ENCODE measurements at places on chromosomes 13 and 19. TPM values are rescaled to one million over a fixed set of nuclear protein-coding genes. Genes with fewer than 3 reads are reported as not detected.

DNA sequence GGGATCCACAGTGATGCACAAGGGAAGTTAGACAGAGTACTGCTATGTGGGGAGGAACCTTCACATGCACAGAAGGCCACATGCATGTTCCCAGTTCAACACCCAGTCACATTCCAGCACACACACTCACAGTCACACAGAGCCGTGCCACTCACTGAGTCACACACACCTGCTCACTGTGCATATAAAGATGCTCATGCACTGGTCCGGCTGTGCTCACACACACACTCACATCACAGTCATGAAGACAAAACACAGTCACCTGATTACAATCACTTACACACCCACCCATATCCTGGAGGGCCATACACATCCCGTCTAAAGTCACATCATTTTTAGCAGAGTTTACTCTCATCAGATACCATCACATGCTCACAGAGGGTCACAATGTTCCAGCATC lies 478 bp downstream of the CLC start:
- DNase-seq = no peak

DNA sequence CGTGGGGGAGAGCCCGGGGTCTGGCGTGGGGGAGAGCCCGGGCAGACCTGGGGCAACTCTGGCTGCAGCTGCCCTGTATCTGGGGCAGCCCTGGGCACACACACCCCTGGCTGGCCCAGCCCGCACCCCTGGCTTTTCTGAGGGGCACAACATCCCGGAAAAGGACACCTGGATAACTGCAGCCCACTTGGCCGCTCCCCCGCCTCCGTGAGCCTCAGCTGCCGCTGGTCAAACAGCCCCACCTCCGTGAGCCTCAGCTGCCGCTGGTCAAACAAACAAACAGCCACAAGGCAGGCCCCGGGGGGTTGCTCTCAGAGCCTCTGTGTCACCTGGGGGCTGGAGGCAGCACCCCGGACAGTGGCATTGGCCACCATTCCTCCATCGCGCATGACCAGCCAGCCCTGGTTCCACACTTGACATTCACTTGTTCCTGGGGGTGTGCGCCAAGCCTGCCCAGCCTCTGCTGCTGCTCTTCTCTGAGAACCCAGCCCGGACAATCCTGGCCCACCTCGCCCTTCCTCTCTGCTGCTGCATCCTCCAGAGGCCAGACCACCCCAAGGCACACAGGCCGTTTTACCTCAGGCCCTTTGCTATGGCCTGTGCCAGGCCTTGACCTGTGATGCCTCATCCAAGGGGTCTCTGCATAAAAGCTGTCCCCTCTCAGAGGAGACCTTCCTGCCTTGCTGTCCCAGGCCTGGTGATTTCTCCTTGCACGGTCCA lies 19.9 kb downstream of the CEBPG start:
- DNase-seq = no peak

GRCh38 chr19:13782537-13782936 lies 8.3 kb downstream of the C19orf53 start:
- DNase-seq = no peak

DNA sequence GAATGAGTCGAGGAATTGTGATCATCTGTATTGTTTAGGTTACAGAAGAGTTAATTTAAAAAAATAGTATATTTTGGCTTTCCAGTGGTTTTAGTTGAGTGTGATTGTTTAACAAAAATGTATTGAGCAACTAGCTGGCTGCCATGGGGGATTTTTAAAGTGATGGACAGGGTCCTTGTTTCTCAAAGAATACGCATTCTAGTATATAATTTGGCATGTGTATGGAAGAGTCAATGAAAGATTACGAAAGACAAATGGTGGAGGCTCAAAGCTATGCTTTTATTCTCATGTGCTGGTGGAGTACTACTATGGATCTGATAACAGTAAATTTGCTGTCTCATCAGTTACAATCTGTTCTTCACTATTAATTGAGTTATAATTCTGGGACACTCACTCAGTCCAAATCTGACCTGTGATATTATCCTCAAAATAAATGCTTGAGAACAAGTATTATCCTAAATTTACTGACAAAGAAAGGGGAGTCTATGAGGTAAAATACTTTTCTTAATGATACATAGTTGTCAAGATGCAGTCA lies 240.0 kb downstream of the GPC6 start:
- no peak for DNase-seq

GRCh38 chr13:51342706-51343105 lies 3.2 kb downstream of the SERPINE3 start:
- DNase-seq = no peak

The BCAM gene
- 34.3 TPM for total RNA-seq

- peak; percentile 50 for DNase-seq
Observed at GRCh38 chr13:102799426-102800144, 666 bp downstream of the BIVM start.

- DNase-seq = no peak
Observed at GRCh38 chr13:43127827-43128226, 104.4 kb downstream of the DNAJC15 start.

DNA sequence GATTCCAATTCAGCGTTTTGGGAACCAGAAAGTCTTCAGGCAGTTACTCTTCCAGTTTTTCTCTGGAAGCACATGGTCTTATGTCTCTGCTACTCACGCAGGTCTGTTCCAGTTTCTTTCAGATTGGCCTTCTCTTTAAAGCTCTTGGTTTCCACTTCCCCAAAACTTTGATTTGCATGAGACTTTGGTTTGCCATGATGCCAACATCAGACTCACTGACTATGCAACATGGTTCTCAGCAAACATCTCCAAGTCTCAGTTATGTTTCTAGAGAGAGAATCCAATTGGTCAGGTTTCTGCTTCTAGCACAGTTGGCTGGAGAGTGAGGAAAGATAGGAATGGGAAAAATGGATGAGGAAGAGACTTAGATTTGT lies 3.1 kb downstream of the AKAP11 start:
- DNase-seq = no peak

DNA sequence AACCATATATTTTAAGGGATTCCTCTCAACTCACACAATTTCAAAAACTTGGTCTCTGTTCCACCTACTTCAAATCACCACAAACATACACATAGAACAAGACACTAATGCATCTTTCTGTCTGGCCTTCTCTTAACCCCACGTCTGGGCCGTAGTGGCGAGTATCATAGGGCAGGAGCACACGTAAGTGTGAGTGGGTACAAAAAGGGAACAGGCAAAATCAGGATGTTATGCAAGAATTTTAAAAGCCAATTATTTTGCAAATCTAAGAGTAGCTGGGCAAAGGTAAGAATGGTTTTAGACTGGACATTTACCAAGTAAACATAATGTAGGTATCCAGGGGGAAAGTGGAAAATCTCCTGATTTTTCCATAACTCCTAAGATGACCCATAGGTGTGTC lies 35.1 kb downstream of the MTMR6 start:
- DNase-seq = no peak

The MUC16 gene
- total RNA-seq = under 0.01 TPM

- DNase-seq = peak; percentile 59
Observed at GRCh38 chr19:14505488-14506239, 9.7 kb upstream of the GIPC1 start.

The CLDN10 gene
- 0.20 TPM for total RNA-seq

- DNase-seq = no peak
Observed at GRCh38 chr13:78827471-78827870, 168.5 kb upstream of the OBI1 start.

GRCh38 chr13:94993616-94994015 lies 281.3 kb upstream of the SOX21 start:
- DNase-seq = no peak

The CAMSAP3 gene
- total RNA-seq = under 0.01 TPM

DNA sequence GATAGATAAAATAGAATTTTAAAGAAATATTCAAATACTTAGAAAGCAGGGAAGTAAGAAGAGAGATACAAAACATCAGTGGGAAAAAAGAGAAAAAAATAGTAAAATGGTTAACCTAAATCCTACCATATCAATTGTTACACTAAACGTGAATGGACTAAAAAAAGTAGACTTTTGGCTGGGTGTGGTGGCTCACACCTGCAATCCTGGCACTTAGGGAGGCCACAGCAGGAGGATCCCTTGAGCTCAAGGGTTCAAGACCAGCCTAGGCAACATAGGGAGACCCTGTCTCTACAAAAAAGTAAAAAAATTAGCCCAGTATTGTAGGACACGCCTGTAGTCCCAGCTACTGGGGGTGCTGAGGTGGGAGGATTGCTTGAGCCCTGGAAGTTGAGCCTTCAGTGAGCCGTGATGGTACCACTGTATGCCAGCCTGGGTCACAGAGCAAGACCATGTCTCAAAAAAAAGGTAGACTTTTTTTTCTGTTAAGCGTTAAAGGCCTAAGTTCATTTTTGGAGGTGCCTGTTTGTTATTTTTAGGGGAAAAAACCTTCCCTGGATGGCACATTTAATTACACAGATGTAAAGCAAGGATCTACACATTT lies 29.6 kb downstream of the KLF5 start:
- no peak for DNase-seq

DNA sequence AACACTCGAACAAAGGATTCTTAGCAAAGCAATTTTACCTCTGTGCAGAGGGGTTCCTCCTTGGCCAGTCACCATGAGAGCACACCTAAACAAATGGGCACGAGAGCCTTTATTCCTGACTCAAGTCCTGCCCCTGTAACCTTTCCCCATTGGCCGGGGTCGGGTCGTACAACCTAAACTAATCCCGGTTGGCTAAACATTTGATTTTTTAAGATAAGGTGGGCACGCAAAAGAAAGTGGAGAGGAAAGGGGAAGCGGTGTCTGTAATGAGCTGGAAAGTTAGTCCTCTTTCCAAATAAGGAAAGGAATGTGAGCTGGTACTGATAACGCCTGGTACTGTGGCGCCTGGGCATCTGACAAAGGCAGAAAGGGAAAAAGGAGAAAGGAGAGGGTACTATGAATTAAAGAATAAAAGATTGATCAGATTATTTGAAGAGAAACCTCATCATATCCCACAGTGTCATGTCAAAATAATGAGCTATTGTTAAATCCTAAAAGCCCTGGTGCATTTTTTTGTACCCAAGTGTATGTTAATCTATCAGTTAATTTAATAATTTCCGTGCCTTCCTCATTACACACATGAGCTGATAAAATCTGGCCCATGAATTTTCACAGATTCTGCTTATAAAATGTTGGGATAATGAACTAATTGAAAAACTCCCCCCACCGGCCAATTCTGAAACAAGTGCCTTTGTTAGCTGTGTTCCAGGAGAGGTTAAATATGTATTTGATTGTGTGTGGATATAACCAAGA lies 335.7 kb downstream of the RFC3 start:
- DNase-seq = peak; percentile 16

- DNase-seq = peak; percentile 6
Observed at GRCh38 chr13:90968166-90968904, 379.2 kb upstream of the MIR17HG start.

- DNase-seq = no peak
Observed at GRCh38 chr19:892243-892893, 619 bp downstream of the MED16 start.
